CD8-positive, alpha-beta memory T cell (primary cell): ENCODE measurements at places on chromosomes 3 and 15.

DNA sequence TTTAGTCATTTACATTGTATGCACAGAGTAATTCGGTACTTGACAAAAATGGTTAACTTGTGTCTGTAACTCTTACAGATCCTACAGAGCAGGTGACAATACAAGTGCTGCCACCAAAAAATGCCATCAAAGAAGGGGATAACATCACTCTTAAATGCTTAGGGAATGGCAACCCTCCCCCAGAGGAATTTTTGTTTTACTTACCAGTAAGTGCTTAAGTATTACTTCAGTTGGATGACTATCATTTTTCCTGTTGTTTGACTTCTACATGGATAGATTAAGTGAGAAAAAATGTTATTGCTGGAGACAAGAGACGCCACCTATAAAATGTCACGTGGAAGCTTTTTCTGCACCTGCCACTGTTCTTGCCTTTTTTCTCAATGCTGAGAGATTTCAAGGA lies 173.2 kb downstream of the ALCAM start:
- no peaks in the 10 kb centered on the region for H3K4me1 ChIP-seq
- H3K27ac ChIP-seq = no peak overlapping the region
- H3K36me3 ChIP-seq = no peaks in the 10 kb centered on the region
- H3K4me3 ChIP-seq = no peak overlapping the region
- H3K27me3 ChIP-seq = no peaks in the 10 kb centered on the region
- DNase-seq = no peak

- no peak overlapping the region for H3K4me3 ChIP-seq
- no peaks in the 10 kb centered on the region for H3K36me3 ChIP-seq
- DNase-seq = no peak
- no peak overlapping the region for H3K27ac ChIP-seq
Measured at GRCh38 chr3:20842002-20842401, 656.0 kb upstream of the SGO1 start.

GRCh38 chr3:14658978-14659377 lies 7.4 kb downstream of the CCDC174 start:
- H3K36me3 ChIP-seq = peaks cover 79% of the 10 kb centered on the region
- H3K4me3 ChIP-seq = no peak overlapping the region
- H3K27me3 ChIP-seq = no peaks in the 10 kb centered on the region
- DNase-seq = no peak

- no peaks in the 10 kb centered on the region for H3K27me3 ChIP-seq
- peaks cover 14% of the 10 kb centered on the region for H3K36me3 ChIP-seq
- H3K4me3 ChIP-seq = peak overlapping the region; percentile 11
- H3K4me1 ChIP-seq = peaks cover 77% of the 10 kb centered on the region
Measured at GRCh38 chr3:141410408-141410807, 42.1 kb downstream of the ZBTB38 start.

DNA sequence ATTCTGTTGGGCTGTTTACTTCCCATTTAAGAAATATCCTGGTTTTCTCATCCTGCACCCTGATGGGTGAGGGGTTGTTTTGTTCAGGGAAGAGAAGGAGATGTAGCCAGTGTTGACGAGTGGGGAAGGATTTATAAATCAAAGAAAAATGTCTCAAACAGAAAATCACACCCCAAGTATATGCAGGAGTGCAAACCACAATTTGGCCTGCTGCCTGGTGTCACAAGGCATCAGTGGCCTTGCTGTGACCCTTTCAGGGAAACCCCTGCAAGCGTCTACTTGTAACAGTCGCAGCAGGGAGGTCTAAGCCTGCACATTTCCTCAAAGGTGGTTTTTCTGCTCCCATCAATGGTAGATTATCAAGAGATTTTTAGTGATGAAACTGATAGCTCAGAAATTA lies 132.6 kb upstream of the LRRN1 start:
- no peak overlapping the region for H3K27ac ChIP-seq
- no peaks in the 10 kb centered on the region for H3K36me3 ChIP-seq
- DNase-seq = no peak
- no peaks in the 10 kb centered on the region for H3K27me3 ChIP-seq

DNA sequence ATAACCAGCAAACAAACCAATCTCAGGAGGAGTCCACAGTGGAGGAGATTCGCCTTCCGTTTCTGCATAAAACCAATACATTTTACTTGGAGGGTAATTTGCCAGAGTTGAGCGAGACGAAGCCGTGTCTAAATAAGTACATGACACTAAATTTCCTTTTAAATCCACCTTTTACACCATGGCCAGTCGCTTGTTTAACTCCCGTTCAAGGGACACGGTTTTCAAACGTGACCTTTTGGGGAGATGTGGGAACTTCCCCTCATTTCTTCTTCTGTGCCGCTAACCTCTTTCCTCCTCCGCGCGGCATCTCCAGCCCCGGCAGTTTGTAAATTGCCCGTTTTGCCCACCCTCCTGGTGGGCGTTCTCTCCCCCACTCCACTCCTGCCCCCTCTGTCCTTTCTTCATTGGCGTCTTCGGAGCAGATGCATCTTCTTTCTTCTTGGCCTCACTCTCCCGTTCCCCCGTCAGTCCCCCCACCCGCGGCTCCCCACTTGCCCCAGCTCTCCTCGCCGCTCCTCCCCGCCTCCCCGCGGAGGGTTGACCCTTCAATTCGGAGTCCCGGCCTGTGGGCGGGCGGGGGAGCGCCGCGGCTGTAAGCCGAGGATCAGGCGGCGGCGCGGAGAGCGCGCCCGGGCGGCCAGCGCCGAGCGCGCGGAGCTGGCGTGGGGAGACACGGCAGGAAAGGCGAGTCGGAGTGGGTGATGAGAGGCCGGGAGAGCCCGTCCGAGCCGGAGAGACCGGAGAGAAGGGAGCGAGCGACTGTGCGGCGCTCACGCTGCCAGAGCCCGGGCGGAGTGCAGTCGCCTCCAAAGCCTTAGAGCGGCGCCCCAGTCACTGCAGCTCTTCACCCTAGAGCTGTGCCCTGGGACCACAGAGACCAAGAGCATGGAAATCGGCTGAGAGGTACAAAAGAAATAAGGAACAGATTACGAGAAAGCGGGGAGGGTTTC lies at the start of gene NLGN1:
Gene NLGN1, plus strand, starts transcription at position 584 of the 950 bp plus-strand sequence.
- H3K4me1 ChIP-seq = no peaks in the 10 kb centered on the region
- H3K4me3 ChIP-seq = no peak within 1 kb of the TSS
- peaks cover 6% of the 10 kb centered on the region for H3K27me3 ChIP-seq
- no peak for DNase-seq
- no peaks in the 10 kb centered on the region for H3K36me3 ChIP-seq

GRCh38 chr3:15319575-15319974 lies 12.8 kb downstream of the SH3BP5 start:
- no peak overlapping the region for H3K4me3 ChIP-seq
- no peaks in the 10 kb centered on the region for H3K36me3 ChIP-seq
- H3K27ac ChIP-seq = no peak overlapping the region
- no peak for DNase-seq
- H3K27me3 ChIP-seq = no peaks in the 10 kb centered on the region
- peaks cover 71% of the 10 kb centered on the region for H3K4me1 ChIP-seq

DNA sequence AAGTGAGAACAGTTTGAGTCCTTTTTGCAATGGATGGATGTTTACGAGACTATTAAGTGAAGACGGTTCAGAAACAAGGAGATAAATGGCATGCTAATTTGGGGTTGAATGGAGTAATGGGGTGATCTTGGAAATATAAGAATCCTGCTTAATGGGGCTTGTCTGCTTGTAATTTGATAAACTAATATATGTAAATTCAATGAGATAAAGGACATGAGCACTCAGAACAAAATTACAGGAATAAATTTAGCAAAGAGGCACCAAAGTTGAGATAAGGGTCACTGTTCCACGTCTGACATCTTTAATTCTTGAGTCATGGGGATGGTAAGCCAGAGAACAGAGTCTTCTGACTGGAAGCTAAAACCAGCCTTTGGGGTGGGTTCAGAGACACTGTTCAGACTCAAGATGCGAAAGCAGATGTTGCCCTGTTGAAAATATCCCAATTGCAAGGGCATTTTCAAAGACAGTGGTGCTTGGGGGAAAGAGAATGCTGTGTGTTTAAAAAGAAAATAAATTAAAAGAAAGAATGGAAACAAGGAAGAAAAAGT lies 67.8 kb upstream of the CHRNB4 start:
- H3K27me3 ChIP-seq = peaks cover 9% of the 10 kb centered on the region
- DNase-seq = no peak
- H3K4me1 ChIP-seq = no peaks in the 10 kb centered on the region
- no peak overlapping the region for H3K27ac ChIP-seq
- no peak overlapping the region for H3K4me3 ChIP-seq

GRCh38 chr3:185733980-185734724 lies 90.7 kb downstream of the IGF2BP2 start:
- no peaks in the 10 kb centered on the region for H3K4me1 ChIP-seq
- no peaks in the 10 kb centered on the region for H3K36me3 ChIP-seq

GRCh38 chr3:53194210-53195065 lies 33.4 kb downstream of the PRKCD start:
- H3K27ac ChIP-seq = no peak overlapping the region
- H3K27me3 ChIP-seq = no peaks in the 10 kb centered on the region
- H3K36me3 ChIP-seq = peaks cover 7% of the 10 kb centered on the region
- H3K4me1 ChIP-seq = peaks cover 3% of the 10 kb centered on the region
- DNase-seq = peak; percentile 40

GRCh38 chr15:22904736-22905135 lies 66.3 kb downstream of the NIPA2 start:
- H3K4me3 ChIP-seq = no peak overlapping the region
- no peaks in the 10 kb centered on the region for H3K36me3 ChIP-seq

- no peaks in the 10 kb centered on the region for H3K27me3 ChIP-seq
- H3K4me1 ChIP-seq = no peaks in the 10 kb centered on the region
- no peak overlapping the region for H3K4me3 ChIP-seq
- H3K27ac ChIP-seq = no peak overlapping the region
Measured at GRCh38 chr3:57184526-57184925, 15.3 kb downstream of the HESX1 start.

DNA sequence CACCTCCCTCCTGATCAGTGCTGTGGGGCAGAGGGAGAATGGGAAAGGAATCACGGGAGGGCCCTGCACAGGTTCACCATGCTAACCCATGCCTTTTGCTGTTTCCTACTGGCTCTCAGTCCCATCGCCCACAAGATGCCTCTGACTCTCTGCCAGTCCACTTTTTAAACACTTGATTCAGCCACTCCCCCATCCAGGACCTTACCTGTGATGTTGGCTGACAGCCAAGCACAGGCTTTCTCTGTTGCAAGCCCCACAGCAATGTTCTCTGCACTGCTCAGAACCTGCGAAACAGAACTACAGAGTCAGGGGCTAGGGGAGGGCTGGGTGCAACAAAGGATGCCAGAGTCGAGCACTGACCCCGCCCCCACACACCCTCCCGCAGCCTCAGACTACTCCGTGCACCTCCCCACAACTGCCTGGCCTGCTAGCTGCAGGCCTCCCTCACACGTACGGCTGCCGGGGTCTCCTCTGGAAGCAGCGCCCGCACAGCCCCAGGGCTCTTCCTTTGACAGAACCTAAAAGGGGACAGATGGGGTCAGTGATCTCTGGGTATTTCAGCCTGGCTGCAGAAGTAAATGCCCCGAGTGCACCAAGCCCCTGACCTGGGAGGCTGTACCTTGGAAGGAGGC lies 9.1 kb downstream of the CDAN1 start:
- no peaks in the 10 kb centered on the region for H3K4me1 ChIP-seq
- H3K27ac ChIP-seq = no peak overlapping the region
- H3K27me3 ChIP-seq = no peaks in the 10 kb centered on the region
- no peak overlapping the region for H3K4me3 ChIP-seq

DNA sequence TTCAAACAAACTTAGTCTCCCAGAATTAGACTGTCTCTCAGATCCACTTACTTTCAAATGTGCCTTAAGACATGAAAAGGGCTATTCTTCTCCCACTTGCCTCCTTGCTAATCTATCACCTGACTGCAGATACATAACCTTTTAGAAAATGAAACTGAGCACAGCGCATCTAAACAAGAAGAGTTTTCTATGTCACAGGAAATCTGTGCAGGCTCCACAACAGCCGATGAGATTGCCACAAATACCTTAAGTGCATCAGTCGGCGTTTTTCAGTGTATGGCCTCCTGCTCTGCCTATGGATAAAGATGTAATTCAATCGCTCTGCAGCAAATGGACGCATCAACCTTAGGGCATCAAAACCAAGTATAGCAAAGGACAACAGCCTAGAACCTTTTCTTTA lies 544.2 kb downstream of the FOXP1 start:
- no peaks in the 10 kb centered on the region for H3K27me3 ChIP-seq
- H3K4me3 ChIP-seq = peak overlapping the region; percentile 14
- H3K27ac ChIP-seq = no peak overlapping the region
- no peak for DNase-seq

DNA sequence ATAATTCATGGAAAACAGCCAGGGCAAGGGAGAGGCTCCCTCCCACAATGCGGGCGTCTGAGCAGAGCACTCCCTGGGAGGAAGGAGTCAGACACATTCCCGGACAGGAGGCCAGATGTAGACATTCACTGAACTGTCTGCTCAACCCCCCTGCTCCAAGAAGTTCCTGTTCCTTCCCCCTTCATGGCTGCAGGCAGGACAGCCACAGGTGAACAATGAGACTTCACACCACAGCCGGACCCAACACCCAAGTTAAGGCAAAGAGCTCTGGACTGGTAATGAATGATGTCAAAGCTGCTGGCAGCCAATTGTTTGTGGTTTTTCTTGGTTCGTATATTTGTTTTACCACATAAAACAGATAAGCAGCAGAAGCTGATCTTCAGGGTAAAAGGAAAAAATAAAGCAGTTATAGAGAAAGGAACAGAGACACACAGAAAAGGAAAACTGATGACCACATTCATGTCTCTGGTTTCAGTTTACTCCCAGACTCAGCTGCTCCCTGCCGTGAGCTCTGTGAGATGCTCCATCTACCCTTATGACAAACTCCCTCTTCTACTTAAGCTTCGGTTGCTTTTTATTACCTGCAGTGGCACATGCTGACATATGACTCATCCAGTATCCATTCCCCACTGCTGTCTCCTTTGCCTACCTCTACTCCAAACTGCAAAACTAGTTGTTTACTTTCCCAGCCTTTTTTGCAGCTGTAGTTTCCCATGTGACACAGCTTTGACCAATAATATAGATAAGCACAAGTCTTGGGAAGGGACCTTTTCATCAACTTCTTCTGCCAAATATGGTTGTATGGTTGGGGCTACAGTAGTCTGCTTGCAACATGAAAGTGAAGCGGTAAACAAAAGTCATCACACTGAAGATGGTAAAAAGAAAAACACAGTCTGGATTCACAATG lies 33.1 kb downstream of the DZIP1L start:
- H3K27me3 ChIP-seq = no peaks in the 10 kb centered on the region
- no peaks in the 10 kb centered on the region for H3K4me1 ChIP-seq
- no peak overlapping the region for H3K27ac ChIP-seq
- no peak for DNase-seq
- H3K4me3 ChIP-seq = no peak overlapping the region

- no peak for DNase-seq
- no peaks in the 10 kb centered on the region for H3K4me1 ChIP-seq
- no peaks in the 10 kb centered on the region for H3K27me3 ChIP-seq
- H3K36me3 ChIP-seq = no peaks in the 10 kb centered on the region
- no peak overlapping the region for H3K27ac ChIP-seq
Measured at GRCh38 chr3:123409443-123410148, 39.3 kb downstream of the ADCY5 start.

DNA sequence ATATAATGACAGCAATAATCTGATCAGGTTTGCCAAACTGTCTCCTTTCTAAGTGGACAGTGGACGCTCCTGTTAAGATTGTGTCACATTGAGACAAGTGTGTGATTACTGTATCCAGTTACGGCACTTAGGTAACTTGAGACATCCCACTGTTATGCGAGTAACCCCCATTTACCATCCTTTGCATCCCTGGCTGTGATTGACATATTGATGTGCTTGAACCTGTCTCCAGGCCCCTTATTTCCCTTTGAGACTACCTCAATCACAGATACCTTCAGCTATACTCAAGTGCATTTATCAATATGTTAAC lies 785.2 kb downstream of the NR2F2 start:
- H3K36me3 ChIP-seq = no peaks in the 10 kb centered on the region
- H3K4me1 ChIP-seq = no peaks in the 10 kb centered on the region
